ENCODE measurements at places on chromosomes 1 and 21.

DNA sequence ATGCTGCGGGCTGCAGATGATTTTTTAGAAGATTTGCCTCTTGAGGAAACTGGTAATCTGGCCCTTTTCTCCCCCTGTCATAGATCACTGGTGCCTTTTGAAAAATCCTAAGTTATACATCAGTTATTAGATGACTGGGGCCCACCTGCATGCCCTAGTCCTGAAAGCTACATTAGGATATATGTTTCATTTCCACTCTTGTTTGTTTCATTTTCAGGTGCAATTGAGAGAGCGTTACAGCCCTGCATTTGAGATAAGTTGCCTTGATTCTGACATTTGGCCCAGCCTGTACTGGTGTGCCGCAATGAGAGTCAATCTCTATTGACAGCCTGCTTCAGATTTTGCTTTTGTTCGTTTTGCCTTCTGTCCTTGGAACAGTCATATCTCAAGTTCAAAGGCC, 8.1 kb upstream of the IFI44 start:
- no peak for DNase-seq

- DNase-seq: no peak
Measured at GRCh38 chr1:56578138-56578962, 1.0 kb downstream of the PLPP3 start.

DNA sequence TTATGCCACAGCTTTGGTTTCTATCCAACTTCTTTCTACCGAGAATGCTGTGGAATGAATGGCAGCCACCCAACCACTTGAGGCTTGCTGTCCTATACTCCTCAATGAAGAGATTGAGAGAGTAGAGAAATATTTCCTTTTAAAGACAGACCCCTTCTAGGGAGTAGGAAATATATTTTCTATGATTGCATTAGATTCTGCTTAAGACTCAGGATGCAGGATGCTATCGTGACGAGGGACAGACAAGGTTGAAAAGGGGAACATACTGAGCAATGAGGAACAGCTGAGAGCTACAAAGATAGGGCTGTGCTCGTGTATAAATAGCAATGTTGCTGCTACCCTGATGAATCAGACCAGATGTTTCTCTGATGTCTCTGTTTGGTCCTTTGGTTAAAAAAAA, 7.1 kb upstream of the RASAL2 start:
- DNase-seq: no peak

GRCh38 chr1:161233102-161233501, 4.9 kb downstream of the NR1I3 start:
- no peak for DNase-seq

GRCh38 chr1:11428789-11429188, 50.2 kb upstream of the DISP3 start:
- no peak for DNase-seq

DNA sequence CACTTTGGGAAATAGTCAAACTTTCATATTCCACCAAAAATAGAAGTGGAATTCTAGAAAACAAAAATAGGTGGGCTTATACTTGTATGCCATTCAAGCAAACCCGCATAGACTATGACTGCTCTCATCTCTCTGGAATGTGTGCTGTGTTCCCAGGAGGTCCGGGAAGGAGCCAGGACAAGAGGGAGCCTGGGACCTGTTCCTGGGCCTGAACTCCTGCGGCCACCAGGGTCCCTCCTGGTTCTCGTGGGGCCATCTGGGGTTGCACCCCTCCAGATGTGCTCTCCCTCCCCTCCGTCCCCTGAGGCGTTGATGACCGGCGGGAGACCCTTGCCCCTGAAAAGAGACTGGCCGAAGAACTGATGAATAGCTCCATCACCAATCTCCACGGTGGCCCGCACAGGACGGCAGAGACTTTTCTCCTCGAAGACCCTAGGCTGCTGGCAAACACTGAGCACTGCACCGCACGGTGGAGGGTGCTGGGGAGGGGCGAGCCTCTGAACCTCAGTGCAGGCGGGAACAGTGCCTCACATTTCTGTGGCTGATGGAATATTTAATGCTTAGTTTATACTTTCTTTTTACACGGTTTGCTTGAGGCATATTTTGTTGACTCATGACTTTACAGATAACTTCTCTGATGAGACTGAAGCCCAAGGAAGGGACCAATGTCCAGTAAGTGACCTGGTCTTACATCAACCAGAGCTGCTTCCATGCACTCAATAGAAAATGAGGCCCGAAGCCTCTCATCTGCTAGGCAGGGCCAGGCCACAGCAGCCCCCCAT, 9.6 kb upstream of the ADARB1 start:
- DNase-seq: no peak

GRCh38 chr1:50333595-50333974, 89.7 kb downstream of the DMRTA2 start:
- DNase-seq: no peak

DNA sequence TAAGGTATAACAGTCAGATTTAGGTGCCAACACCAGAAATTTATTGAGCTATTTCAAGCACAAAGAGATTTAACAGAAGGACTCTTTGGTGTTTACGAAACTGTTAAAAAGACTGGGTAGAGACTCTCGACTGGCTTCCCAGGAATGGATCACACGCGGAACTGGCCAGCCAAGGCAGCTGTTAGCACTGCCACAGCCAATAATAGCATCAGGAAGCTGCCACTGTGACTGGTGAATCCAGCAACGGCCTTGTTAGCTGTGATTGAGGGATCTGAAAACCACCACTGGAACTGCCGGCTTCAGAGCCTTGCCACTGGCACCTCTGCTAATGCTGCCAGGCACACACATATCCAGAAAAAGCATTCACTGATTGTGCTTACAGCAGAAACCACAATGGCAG, 10.6 kb upstream of the SIM2 start:
- no peak for DNase-seq

DNA sequence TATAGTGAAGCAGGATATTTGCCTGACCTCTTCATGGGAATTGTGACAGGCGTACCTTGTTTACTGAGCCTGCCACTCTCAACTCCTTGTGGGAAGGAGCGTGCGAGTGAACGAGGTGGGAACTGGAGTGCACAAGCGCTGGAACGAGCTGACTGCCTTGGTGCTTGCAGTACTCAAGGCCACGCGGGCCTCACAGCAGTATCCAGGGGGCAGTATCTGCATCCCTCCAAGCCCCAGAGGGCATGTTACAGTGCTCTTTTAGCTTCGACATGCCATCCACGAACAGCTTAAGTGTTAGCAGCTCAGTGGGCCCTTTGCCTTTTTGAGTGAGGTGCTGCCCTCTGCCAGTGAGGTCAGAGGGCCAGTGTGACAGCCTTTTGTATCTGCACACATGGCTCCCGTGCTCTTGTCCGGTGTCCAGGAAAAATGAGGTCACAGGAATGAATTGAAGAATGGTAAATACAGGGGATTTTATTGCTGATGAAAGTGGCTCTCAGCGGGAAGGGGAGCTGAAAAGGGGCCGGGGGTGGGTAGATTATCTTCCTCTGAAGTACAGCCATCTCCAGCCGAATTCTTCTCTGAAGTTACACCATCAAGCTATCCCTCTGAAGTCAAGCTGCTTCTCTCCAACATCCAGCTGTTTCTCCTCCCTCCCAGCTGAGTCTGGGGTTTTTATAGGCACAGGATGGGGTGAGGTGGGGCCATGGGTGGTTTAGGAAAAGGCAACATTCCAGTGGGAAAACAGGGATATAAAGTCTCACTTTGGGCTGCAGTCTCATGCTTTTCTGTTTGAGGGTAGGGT, 69.3 kb downstream of the EPB41 start:
- no peak for DNase-seq

DNA sequence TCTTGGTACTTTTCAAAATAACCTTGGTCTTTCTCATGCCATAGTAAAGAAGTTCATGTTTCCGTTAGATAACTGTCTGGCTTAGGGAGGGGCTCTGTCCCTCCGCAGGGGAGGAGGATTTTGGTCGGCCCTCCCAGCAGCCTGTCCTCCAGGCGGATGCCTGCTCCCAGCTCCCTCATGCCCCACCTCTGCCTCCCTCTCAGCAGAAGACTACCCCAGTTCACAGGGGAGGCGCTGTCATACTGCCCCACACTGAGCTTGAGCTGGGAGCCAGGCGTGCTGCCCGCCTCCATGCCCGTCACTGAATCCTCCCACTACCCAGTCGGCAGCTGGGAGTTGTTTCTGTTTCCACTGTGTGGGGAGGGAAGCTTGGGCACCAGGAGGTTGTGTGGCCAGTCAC, 127.3 kb downstream of the CAMTA1 start:
- DNase-seq: no peak

DNA sequence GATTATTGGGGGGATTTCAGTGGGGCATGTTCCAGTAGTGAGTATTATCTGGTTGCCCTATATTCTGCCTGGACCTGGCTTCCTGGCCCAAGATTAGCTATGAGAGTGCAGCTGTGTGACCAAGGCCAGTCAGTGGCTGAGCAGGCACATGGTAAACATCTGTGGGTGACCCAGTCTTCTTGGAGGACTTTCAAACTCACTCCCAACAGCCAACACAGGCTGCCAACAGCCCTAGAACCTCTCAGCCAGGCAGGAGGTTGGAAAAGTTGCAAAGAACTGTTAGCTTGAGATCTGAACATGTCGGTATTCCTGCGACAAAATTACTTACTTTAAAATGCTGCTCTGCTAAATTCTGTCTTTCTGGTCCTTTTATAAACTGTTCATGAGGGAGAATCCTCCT, 192.4 kb downstream of the TGFBR3 start:
- DNase-seq: no peak

DNA sequence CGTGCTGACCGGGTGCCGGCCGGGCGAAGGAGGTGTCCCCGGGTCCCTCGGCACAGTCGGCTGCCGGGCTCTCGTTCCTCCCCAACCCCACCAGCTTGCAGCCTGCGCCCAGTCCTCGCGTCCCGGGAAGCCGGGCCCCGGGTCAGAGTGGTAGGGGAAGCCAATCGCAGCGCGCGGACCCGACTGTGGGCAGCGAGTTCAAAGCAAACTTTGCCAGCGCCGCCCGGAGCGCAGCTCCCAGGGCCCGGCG, 328 bp downstream of the MYCL start:
- DNase-seq: no peak

DNA sequence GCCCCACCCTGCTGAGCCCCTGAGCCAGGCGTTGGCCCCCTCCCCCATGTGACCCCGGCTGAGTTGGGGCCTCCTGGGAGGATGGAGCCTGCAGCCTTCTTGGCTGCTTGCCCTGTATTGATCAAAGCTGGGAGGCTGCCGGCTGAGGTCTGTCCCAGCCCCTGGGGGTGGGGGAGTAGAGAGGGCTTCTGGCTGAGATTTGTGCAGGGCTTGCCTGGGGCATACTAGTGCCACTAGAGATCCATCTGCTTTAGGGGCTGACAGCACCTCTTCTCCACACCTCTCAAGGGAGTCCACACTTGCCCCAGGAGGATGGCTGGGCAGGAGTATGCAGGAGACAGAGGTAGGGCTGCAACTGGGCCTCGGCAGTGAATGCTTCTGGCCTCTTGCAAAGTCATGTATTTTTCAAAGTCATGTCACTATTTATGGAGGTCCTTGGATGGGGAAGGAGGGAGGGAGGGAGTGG, 53.6 kb upstream of the SSBP3 start:
- DNase-seq: no peak

- DNase-seq: no peak
Measured at GRCh38 chr1:201213106-201213770, 22.6 kb downstream of the IGFN1 start.

GRCh38 chr1:183590244-183591191, at the start of gene NCF2:
Gene NCF2, minus strand, starts transcription at chr1:183590459. Its CDS starts 130 bp downstream, at chr1:183590329.
- DNase-seq: no peak

GRCh38 chr1:58620259-58620658, 43.2 kb upstream of the TACSTD2 start:
- DNase-seq: no peak

DNA sequence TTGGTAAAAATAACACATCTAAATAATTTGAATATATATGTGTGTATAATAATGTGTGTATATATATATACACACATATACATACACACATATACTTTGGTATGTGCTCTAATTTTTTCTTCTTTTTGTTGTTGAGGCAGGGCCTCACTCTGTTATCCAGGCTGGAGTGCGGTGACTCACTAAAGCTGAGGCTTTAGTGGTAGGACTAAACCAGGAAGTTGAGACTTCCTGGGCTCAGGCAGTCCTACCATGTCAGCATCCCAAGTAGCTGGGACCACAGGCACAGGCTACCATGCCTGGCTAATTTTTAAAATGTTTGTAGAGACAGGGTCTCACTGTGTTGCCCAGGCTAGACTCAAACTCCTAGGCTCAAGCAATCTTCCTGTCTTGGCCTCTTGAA, 46.7 kb upstream of the CXADR start:
- DNase-seq: no peak

- DNase-seq: no peak
Measured at GRCh38 chr1:113321771-113322387, 68.4 kb upstream of the MAGI3 start.

- DNase-seq: no peak
Measured at GRCh38 chr1:9559673-9560072, 20.4 kb downstream of the SLC25A33 start.

GRCh38 chr1:54627196-54627595, 3.9 kb upstream of the FAM151A start:
- DNase-seq: no peak

DNA sequence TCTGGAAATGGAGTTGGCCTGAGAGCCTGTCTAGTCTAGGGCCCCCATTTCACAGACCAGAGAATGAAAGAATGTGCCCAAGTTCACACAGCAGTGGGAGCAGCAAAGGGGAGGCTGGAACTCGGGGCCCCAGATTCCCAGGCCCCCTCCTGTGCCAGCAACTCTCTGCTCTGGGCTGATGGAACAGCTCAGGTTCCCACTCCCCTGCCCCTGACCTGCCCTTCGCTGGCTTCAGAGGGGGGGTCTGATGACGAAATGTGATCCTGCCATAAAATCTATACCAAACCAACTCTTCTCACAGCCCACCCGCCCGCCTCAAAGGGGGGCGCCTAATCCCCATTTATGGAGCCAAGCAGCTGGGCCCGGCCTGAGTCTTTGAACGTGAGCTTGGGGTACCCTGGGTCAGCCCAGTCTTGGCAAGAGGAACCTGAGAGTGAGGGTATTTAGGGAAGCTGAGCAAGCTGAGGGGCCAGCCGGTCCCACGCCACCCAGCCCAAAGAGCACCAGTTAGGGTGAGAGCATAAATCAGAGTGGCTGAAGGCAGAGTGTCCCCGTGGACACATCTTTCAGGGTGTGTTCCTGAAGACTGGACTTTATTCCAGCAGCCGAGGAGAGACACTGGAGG, 65.0 kb downstream of the FOXD2 start:
- DNase-seq: no peak

GRCh38 chr1:224380003-224380402, 23.3 kb downstream of the CNIH4 start:
- peak; percentile 14 for DNase-seq

DNA sequence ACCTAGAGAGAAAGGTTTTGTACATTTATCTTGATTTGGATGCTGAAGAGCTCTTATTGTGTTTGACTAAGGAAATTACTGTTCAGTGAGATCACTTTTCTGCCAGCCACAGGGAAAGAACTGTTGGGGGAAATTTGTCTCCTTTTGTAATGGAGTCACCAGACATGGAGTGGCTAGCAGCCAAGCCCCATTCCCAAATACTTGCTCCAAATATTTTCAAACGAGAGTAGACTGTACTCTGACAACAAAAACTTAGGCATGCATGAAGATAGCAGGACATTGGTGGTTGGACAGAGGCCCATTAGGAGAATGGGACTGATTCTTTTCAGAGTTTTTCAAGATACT, 21.1 kb downstream of the IPO9 start:
- no peak for DNase-seq

GRCh38 chr1:61388566-61388965, 306.2 kb downstream of the NFIA start:
- no peak for DNase-seq

Data from activated CD8-positive, alpha-beta memory T cell treated with anti-CD3 and anti-CD28 coated beads for 1 hour (primary cell).